Smooth muscle cell of the umbilical artery (primary cell): ENCODE measurements at places on chromosomes 4 and X. TPM values are rescaled to one million over a fixed set of nuclear protein-coding genes. Genes with fewer than 3 reads are reported as not detected.

The ARR3 gene
- not detected in 2 replicates for total RNA-seq

The TMEM192 gene
- 4.8 and 9.1 TPM in 2 replicates for total RNA-seq

The BCOR gene
- total RNA-seq, result 14.3 and 32.4 TPM in 2 replicates

The CXCL6 gene
- 47.2 and 149 TPM in 2 replicates for total RNA-seq

The FAM184B gene
- total RNA-seq, result 0.05 TPM in 1 of 2 replicates, not detected in the other

The BEX1 gene
- 0.89 and 3.8 TPM in 2 replicates for total RNA-seq

The ATP2B3 gene
- total RNA-seq, result under 0.01 and 0.09 TPM in 2 replicates

The REELD1 gene
- not detected in 2 replicates for total RNA-seq

The SRPX gene
- 94.4 and 124 TPM in 2 replicates for total RNA-seq

The MAGEE2 gene
- not detected in 2 replicates for total RNA-seq

The GABRE gene
- 28.9 and 41.3 TPM in 2 replicates for total RNA-seq

The XAGE1A gene
- total RNA-seq, result not detected in 2 replicates

The SSX1 gene
- total RNA-seq, result not detected in 2 replicates

The PNMA5 gene
- not detected in 2 replicates for total RNA-seq

The NAP1L2 gene
- 0.59 and 0.78 TPM in 2 replicates for total RNA-seq

The ITIH6 gene
- not detected in 2 replicates for total RNA-seq

The MAGEA2 gene
- not detected in 2 replicates for total RNA-seq

The VSIG1 gene
- total RNA-seq, result under 0.01 and 0.14 TPM in 2 replicates

The PLK4 gene
- 1.5 and 11.0 TPM in 2 replicates for total RNA-seq

The CYTL1 gene
- 0.30 and 1.5 TPM in 2 replicates for total RNA-seq

The DCAF4L1 gene
- under 0.01 and 0.23 TPM in 2 replicates for total RNA-seq

The FRG1 gene
- 19.0 and 25.2 TPM in 2 replicates for total RNA-seq

The IL9R gene
- not detected in 2 replicates for total RNA-seq
